ENCODE measurements at places on chromosomes 7 and 10. TPM values are rescaled to one million over a fixed set of nuclear protein-coding genes. Genes with fewer than 3 reads are reported as not detected.

DNA sequence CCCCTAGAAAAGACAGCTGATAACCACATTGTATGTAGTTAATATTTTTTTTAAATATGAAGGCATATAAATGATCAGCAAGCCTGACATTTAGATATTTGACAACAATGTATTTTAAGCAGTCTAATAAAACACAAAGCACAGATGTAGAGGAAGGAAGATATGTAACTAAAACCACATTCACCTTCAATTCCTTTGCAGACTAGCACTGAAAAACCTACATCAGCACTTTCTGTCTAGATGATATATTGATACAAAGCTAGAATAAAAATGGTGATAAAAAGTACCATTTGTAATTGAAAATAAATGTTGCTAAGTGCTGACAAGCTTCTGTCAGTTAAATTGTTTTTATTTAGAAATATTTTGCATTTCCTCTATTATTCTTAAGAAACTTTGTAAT lies 153.6 kb downstream of the IMMP2L start:
- DNase-seq: no peak

Gene SEMA4G
- total RNA-seq: 4.7 TPM

DNA sequence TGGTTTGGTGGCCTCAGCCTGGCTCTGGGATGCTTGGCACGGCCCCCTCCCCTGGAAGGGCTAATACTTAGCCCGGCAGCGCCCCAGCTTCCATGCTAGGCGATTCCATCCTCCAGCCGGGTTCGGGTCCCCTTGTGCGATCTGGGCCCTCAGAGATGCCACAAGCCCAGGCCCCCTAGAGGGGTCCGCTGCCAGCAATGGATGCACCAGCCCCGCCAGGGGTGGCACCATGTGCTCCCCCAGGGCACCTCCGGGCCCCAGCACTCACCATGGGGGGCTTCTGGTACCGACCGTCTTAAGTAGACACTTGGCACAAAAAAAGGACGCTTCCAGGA lies 125.7 kb upstream of the KCTD7 start:
- no peak for DNase-seq

DNA sequence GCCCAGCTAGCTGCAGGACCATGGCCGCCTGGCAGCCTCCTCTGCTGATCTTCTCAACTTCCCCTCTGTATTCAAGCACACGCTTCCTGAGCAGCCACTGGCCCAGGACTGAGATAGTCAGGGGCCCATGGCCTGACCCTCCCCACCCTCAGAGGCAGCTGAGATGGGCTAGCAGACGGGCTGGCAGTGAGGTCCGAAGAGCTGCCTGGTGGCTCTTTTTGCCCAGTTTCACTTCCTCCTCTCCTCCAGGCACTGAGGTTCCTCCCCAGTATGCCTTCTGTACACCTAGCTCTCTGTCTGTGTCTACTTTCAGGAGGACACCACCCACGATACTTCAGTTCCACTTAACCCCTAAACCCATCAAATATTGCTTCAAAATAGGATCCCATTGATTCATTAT lies 395.6 kb downstream of the TNS3 start:
- DNase-seq: no peak

GRCh38 chr7:38169847-38170246 lies 8.2 kb upstream of the STARD3NL start:
- DNase-seq: peak; percentile 20

GRCh38 chr10:954396-954795 lies 22.9 kb upstream of the LARP4B start:
- no peak for DNase-seq

DNA sequence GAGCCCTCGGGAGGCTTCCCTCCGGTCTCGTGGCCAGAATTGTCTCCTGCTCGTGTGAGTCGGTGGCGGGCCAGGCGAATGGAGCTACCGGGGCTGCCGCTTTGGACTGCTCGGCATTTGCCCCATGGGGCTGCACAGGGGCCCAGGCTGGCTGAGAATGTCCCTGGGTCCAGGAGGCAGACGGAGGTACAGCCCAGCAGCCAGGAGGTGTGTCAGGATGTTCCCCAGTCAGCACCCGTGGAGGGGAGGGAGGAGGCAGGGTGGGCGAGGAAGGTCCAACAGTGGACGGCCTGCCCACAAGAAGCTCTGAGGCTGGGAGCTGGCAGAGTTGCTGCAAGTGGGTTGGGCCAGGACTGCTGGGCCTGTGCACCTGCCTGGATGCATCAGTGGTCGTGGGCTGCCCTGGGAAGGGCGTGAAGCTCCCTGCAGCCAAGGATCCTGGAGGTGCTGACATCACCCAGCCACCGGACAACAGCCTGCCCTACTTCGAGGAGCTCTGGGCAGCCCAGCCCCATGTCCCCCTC lies 46.4 kb downstream of the PDGFA start:
- no peak for DNase-seq

Gene GHRHR
- total RNA-seq: not detected

DNA sequence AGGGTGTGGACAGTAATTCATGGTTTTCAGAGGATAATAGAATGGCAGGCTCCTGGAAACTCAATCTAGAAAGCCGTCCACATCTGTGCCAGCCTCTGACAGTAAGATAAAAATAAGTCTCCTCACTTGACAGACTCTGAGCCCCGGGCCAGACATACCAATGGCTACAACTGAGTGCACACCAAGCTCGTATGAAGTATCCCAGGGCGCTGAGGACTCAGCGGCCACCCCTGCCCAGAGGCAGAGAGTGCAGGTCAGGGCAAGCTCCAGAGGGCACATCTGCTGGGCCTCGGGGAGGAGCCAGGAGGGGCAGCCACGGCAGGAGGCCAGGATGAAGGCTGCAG lies 262.8 kb upstream of the TCERG1L start:
- no peak for DNase-seq

- no peak for DNase-seq
Observed at GRCh38 chr7:111223802-111224253, 132.9 kb downstream of the LRRN3 start.

Gene TYW1B
- 0.61 TPM for total RNA-seq

DNA sequence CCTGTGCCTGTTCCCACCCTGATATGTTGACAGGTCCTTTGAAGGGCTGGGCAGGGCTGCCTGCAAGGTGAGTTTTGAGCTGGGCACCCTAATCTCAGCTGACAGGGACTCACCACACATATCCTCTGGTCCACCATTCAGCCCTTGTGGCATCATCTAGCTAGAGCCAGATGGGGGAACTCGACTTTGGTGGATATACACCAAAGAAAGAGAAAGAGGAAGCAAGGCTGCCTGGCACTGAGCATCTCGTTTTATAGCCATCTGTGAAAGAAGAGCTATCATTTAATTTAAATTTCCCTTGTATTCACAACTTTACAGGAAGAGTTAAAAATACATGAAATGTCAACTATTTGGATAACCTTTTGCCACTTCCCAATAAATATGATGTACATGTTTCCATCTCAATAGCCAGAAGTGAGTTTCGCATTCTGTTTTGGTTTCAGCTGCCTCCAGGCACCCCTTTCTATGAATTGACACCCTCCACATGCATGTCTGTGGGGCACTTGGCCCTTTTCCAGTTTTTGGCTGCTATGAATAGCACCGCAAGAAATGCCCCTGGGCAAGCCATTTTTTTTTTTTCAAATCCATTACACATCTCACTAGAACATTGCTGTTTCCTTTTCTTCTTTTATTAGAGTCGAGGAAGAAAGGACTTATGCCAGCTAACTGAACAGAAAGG lies 22.9 kb upstream of the GRB10 start:
- peak; percentile 55 for DNase-seq

DNA sequence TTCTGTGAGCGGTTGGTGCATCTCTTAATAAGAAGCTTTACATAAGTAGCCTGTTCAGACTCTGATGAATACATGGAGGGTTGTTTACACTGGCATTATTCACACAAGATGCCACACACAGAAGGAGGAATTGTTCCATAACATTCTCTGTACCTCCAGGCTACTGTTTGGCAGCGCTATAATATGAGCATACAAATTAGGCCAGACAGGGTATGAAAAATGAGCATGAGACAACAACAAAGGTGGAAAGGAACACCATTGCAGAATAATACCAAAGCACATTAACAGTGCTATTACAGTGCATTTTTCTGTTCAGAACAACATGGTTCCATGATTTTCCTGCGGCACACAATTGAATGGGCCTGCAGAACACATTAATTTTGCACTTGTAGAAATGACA lies 417.2 kb upstream of the C7orf33 start:
- peak; percentile 52 for DNase-seq

Gene CLDN3
- total RNA-seq: not detected

Gene CPED1
- total RNA-seq: 6.2 TPM

Gene DDC
- total RNA-seq: not detected

DNA sequence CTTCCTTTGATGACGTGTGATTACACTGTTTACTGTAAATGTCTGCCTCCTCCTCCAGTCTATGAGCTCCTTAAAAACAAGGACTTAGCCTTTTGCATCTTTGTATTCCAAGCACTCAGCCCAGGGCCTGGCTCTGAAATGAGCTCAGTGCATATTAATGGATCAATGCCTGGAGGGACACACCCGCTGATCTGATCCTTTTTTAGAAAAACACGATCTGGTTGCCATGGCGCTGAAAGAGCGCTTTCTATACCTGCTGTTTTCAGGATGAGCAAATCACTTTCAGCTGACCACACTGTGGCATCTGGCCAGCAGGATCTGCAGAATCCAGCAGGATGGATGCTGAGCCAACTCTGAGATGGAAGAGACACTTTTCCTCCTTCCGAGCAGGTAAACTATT lies 37.8 kb upstream of the GARS1 start:
- DNase-seq: peak; percentile 34

GRCh38 chr7:88789480-88790064 lies 6.0 kb downstream of the TEX47 start:
- DNase-seq: peak; percentile 59

DNA sequence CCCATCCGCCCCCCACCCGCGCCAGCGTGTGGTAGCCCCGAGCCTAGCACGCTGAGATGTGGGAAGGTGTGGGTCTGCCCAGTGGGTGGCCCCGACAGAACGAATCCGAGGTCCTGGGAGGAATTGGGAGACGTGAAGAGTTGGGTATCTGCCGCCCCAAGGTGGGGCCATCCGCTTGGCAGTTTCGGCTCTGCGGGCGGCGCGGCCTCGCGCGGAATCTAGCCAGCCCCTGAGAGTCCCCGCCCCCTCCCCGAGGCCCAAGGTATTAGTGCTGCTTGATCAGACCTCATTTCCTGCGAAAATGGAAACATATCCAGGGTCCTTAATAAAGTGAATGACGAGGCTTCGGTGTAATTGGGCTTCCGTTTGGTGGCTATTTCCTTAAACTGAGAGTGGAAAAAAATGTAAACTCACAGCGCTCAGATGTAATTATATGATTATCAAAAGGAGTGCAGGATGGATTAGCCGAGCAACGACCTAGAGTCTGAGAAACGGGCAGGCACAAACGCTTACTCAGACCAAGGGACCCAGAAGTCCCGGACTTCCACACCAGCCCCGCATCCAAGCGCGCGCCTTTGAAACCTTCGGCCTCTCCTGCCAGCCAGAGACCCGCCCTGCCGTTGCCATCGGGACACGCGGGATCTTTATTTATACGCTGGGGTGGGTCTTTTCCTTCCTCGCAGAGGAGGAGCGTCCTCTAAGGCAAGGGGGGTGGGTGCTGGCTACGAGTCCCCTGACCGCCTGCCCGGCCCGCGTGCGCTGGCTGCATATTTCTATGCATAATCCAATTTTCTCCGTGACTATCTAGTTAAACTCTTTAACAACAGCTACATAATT lies 12.8 kb downstream of the LBX1 start:
- no peak for DNase-seq

DNA sequence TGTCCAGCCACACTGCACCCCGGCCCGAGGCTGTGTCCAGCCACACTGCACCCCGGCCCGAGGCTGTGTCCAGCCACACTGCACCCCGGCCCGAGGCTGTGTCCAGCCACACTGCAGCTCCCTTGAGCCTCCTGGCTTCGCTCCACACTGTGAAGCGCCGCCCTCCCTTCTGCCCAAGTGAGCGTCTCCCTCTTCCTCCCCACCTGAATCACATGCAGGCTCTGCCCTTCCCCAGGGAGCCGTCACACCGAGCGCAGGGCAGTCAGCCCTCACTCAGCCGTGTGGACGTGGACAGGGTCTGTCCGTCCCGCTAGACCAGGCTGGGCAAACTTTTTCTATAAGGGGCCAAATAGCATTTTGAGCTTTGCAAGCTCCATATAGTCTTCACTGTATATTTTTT lies 27.6 kb downstream of the CFAP46 start:
- no peak for DNase-seq

Gene CACNB2
- total RNA-seq: not detected

Gene CCDC6
- 15.2 TPM for total RNA-seq

DNA sequence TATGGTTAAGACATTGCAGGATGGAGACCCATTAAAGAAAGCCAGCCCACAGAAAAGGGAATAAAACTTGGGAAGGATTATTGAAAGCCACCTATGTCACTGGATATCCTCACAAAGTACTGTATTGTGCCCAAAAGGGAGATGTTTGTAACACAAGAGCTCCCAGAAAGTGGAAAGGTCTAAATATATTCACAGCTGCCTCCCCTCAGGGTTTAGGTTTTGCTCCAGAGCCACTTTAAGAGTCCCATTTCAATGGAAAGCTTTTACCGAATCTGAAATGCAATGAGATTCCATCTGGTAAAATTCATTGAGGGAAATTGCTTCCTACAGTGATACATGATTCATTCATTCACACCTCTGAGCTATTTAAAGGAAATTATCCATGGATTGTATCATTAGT lies 176.4 kb downstream of the XPNPEP1 start:
- DNase-seq: no peak

Gene GIMAP8
- not detected for total RNA-seq

- no peak for DNase-seq
Observed at GRCh38 chr7:153034791-153035190, 275.2 kb downstream of the ACTR3B start.

DNA sequence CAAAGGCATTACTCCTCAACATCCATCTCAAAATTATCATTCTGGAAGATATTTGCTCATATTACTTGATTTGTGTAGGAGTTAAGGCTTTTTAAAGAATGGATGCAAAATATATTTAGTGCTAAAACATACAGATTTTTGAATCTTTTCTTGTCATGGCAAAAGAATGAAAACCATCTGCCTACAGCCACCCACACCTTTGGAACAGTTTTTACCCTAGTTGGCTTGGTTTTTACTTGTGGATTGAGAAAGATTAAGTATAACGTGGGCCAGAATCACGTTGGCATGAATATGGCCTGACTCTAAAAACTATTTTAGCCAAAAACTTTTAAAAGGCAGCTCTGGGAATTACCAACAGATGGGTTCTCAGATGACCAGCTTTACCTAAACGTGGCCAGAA lies 128.2 kb downstream of the SPAG6 start:
- no peak for DNase-seq

Gene TFR2
- 0.29 TPM for total RNA-seq

DNA sequence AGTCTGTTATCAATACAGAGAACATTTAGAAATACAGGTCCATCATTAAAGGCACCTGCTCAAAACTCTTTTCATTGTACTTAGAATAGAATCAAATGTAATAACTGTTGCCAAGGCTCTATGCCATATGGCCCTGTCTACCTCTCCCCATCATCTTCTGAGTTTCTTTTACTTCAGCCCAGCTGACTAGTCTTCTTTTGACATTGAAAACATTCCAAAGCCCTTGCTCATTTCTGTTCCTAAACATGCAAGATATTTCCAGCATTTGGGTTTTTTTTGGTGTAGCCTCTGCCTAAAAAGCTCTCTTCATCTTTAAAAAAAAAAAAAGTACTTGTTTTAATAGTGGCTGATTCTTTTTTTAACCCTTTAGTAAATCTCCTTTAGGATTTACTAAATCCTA lies 165.5 kb upstream of the SMIM30 start:
- DNase-seq: no peak

- no peak for DNase-seq
Observed at GRCh38 chr7:158274996-158275395, 312.6 kb downstream of the PTPRN2 start.

GRCh38 chr10:126702181-126702580 lies 31.7 kb upstream of the C10orf90 start:
- no peak for DNase-seq

- peak; percentile 27 for DNase-seq
Observed at GRCh38 chr10:117541909-117542705, 439 bp upstream of the EMX2 start.

Gene PRXL2A
- total RNA-seq: 113 TPM
